ENCODE measurements at places on chromosomes 2 and 18.

DNA sequence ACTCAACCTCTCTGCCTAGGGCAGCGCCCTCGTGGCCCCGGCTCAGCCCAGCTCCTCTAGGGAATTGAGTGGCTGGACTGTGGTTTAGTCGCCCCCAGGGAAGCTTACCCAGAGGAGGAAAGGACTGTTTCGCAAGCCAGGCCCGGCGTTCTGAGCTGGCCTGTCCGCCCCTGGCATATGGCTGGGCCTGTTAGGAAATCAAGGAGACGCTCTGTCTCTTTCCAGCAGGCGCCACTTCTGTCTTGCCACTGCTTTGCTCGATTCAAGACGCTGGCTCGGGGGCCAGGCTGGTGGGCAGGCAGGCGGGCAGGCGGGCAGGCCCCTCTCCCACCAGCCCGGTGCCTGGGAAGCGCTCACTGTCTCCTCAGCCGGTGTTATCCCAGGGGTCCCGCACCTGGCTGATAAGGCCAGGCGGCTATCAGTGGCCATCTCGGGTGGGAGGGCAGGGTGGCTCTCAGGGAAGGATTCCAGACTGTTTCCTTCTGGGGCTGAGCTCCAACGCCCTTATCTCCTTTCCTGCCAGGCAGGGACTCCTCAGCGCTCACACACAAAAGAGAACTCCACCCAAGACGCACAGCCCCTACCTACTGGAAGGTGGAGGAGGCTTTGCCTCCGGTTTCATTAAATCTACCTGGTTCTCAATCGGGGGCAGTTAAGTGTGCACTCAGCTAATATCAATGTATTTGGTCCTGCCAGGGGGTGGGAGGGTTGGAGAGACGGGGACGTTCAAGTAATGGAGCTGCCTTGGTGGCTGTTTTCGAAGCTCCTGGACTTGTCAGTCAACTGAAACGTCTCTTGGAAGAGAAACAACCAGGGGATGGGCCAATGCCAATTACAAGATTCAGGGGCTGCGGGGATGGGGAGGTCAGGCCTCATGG lies 109.1 kb downstream of the SMAD7 start:
- DNase-seq: no peak

GRCh38 chr2:128786316-128786715 lies 467.6 kb upstream of the HS6ST1 start:
- DNase-seq: no peak

GRCh38 chr2:157672129-157672528 lies 43.5 kb upstream of the ACVR1C start:
- no peak for DNase-seq

GRCh38 chr2:240793313-240794177 lies 26.5 kb downstream of the KIF1A start:
- DNase-seq: no peak

GRCh38 chr2:84299211-84299775 lies 159.8 kb downstream of the SUCLG1 start:
- DNase-seq: no peak

GRCh38 chr2:63977904-63978303 lies 41.3 kb downstream of the VPS54 start:
- no peak for DNase-seq

DNA sequence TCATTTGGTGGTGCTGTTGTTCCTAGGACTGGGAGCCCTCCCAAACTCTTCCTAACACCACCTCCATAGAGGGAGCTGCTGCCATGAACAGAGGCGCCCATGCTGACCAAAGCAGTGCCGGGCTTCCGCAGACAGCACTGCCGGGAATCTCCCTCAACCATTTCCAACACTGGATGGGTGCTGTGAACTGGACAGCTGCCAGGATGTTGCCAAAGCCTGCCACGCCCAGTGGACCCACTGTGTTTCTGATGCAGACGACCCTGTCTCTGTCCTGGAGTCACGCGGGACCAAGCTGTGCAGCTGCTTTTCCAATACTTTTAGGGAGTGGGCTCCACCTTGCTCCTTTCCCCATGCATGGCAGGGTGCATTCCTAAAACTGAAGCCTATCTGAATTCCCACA lies 16.9 kb upstream of the GNAL start:
- DNase-seq: peak; percentile 35

DNA sequence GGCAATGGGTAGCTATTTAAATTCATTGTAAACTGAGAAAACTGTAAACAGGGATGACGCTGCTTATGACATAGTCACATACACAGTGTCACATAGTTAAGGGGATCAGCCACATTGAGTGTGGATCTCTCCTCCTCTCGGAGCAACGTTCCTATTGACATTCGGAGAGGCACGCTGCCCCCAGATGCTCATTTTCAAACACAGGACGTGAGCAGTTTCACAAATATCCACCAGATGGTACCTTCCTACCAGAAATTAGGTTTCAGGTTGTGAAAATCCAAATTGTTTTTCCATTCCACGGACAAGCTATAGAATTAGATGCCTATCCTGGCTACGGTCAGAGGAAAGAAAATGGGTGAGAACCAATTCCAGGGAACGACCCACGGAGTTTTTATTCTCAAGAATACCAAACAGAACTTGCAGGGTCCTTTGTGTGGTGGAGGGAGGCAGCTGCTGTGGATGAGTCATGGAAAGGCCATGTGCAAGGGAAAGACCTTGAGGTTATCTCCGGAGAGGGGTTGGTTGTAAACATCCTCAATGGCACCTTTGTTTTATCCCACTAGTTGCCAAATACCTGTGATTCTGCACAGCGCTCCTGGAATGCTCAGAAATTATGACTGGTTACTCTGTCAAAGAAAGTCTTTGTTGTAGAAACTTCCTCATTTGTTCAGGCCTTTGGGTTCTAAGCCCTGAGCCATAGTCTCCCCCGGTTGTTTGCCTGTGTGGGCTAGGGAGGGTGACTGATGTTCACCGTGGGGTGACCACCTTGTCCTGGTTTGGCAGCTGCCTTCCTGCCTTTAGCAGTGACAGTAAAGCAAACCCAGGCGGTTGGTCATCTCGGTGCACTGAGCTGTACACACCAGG lies 88.0 kb downstream of the ACTR3 start:
- DNase-seq: no peak

DNA sequence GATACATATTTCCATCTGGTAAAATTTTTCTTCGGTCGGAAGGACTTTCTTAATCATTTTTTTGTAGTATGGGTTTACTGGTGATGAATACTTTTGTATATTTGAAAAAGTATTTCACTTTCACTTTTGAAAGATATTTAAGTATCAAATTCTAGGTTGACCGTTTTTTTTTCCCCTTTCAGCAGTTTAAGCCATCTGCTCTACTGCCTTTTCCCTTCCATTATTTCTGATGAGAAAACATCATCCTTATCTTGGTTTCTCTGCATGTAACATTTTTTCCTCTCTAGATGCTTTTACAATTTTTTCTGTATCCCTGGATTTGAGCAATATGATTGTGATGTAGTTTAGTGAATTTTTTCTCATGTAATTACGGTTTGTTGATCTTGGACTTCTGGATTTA lies 87.0 kb downstream of the MTX2 start:
- no peak for DNase-seq

DNA sequence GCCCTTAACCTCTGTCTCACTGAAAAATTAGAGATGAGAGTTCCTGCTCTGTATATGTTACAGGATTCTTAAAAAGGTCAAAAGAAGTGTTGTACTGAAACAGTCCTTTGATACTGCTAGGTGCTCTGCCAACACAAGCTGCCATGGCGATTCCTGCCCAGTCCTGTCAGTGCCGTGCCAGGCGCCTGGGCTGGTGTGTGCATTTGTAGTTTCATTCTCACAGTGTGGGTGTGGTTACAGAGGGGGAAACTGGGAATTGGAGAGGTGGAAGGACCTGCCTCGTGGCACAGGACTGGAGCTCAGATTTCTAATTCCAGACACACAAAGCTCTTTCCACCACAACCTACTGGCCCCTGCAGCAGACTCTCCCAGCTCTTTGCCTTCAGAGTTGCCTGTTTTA lies 122.3 kb upstream of the RAB6C start:
- no peak for DNase-seq
